SHP77 treated with DMSO at 0.1 percent for 48 hours (cell line): ENCODE measurements at places on chromosomes 6 and 20.

- no peak for DNase-seq
Observed at GRCh38 chr20:36097337-36098151, 57.0 kb upstream of the EPB41L1 start.

- DNase-seq = no peak
Observed at GRCh38 chr6:29980511-29980910, 38.2 kb downstream of the HLA-A start.

GRCh38 chr6:45737331-45738056 is 278.2 kb downstream of the CLIC5 start:
- DNase-seq = no peak

DNA sequence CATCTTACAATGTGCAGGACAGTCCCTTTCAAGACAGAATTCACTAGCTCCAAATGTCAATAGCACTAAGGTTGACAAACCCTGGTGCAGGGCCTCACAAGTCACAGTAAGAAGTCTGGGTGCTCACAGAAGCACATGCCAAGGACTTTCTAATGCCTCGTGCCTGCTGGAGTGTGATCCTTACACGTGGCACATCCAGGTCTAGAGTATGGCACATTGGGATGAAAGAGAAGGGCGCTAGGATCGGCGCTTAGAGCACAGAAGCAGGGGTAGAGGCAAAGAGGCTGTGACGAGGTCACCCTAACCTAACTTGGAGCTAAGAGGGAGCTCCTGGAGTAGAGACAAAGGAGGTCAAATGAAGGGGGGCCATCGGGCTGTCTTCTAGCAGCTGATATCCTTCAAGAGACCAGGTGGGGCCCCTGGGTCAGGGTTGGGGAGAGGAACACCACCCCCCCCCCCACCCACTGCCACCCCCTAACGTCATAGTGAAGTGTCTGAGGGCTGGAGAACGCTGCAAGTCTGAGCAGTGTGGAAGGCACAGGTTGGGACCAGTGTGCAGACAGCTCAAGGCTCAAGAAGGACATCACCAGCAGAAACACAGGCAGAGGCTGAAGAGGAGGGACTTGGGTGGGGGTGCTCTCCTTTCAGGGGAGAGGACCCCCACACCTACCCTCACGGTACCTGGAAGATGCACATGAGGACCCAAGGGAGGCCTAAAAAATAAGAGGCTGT is 97.8 kb upstream of the MRPS10 start:
- DNase-seq = no peak
